Fibroblast of skin of left biceps (primary cell): ENCODE measurements at places on chromosomes 13 and 19.

DNA sequence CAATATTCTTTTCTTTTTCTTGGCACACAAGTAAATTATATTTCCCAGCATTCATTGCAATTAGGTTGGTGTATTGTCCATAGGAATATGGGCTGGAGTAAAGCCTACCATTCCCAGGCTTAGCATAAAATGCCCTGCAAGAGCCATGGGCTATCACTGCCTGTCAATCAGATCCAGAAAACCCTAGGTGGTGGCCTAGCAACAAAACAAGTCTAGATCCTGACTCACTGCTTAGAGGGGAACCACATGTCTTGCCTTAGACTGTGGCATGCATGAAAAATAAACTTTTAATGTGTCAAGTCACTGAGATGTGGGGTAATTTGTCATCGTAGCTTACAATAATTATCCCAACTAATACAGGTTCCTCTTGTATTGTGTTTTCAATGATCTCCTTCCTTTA, 16.2 kb downstream of the SOX21 start:
- DNase-seq: no peak

DNA sequence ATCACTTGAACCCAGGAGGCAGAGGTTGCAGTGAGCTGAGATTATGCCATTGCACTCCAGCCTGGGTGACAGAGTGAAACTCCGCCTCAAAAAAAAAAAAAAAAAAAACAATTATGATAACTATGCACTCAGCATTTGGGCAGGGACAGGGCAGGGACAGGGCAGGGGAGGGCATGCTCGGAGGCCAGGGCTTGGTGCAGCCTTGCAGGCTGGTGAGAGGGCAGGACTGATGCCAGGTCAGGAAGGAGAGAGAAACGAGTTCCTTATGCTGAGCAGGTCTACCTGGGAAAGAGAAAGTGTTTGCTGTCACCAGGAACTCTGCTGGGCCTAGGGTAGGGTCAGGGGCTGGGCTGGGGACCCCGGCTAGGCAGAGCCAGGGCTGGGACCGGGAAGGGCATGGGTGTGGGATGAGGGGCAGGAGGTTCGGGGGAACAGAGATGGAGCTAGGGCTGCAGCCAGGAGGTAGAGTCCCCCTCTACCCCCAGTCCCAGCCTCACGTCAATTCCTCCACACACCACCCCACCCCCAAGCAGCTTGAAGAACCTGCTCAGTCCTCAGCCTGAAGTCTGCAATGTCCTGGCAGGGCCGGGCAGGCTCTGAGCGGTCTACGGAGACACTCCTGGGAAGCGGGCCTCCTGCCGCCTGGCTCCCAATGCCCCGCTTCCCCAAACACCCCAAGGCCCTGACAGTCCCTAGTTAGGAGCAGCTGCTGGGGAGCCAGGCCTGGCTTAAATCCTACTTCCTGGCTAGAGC, 2.8 kb downstream of the FXYD3 start:
- no peak for DNase-seq

- DNase-seq: no peak
Observed at GRCh38 chr13:52001120-52001731, 10.0 kb downstream of the ATP7B start.

GRCh38 chr19:1151917-1152587, 22.0 kb downstream of the SBNO2 start:
- no peak for DNase-seq

GRCh38 chr19:54462655-54463530, 685 bp downstream of the LENG9 start:
- DNase-seq: peak; percentile 47

DNA sequence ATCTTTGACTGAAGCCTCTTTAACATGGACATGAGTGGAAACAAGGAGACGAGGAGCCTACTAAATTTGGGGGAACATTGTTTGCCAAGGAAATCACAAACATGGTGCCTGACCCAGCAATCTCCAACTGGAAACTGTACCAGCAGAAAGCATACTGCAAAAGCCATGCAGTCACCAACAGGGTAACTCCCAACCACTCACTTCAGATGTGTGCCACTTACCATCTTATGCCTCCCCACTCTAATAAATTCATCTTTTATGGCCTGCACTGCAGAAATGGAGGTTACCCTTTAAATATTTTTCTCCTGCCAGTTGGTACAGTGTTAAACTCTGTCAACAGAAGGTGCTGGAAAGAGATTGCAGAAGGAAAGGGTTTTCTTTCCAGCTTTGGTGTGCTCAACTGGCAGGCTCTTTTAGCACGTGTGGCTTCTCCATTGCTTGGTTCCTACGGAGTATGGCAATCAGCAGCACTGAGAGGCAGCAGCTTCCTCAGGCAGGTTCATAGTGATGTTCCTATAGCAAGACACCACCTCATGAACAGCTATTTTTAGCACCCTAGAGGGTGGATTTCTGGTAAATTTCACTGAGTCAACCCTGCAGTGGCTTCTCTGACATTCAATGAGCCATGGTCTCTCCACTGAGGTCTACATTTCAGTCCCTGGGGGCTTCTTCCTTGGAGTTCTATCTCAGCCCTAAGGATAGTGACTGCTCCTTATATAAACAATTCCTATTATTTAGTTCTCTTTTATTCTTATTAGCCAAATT, 21.4 kb downstream of the MIR17HG start:
- DNase-seq: no peak

DNA sequence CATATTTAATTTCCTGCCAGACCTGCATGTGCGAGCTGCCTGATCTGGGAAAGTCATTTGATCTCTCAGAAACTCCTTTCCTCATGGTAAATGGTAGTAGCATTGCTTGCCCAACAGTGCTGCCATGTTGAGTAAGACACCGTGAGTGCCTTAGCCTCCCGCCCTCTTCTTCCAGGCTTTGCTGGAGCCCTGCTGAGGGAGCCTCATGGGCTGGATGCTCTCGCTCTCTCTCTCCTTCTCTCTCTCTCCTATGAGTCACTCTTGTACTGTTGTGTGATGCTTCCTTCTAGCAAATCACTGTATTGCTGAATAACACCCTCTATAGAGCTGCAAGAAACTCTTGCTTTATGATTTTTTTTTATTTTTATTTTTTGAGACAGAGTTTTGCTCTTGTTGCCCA, 365.5 kb downstream of the UQCRFS1 start:
- no peak for DNase-seq

DNA sequence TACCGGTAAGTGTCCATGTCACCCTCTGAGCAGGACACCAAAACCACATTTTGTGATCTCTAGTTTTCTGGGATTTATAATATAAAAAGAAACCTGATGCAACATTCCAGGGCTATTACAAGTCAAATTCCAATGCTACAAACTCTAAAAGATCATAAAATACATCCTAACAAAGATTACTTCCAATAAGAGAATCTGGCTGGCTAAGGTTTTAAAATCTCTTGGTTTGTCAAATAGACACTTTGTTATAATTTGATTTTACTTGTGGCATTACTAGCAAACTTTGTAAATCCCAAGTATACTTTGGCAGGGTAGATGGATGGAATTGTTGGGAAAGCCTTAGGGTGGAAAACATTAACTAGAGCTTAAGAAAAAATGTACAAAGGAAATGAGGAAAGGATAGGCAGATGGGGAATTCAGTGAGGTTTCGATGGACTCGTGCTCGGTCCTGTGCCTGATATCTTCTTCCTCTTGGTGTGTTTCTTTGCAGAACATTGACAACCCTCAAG, 74.0 kb upstream of the POMP start:
- DNase-seq: peak; percentile 53

DNA sequence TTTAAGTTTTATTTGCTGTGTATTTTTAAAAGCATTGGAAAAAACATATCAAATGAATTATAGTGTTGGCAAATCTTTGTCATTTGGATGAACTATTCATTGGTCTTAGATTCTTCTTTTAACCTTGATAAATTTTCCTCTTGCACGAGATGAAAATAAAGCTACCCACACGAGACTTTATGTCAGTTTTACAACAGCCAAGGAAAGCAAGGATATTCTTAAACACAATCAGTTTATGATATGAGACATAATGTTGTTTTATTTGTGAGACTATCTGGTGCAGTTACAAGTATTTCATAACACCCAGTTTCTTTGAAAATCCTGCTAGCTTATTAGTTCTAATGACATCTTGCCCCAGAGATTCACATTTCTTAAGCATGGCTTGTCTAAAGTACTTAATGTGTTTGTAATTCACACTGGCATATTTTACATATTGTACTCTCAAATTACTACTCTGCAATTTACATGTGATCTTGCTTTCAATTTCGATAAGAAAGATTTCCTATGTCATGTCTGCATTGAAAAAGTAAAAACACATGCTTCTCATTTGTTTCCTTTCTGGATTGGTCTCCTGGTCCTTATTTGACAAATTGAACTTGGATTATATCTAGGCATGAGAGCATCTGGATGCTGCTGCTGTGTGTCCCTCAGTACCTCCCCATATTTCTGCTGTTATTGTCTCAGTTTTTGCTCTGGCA, 955.5 kb upstream of the PCDH9 start:
- DNase-seq: peak; percentile 5

GRCh38 chr19:45331411-45331810, 8.7 kb upstream of the CKM start:
- no peak for DNase-seq

DNA sequence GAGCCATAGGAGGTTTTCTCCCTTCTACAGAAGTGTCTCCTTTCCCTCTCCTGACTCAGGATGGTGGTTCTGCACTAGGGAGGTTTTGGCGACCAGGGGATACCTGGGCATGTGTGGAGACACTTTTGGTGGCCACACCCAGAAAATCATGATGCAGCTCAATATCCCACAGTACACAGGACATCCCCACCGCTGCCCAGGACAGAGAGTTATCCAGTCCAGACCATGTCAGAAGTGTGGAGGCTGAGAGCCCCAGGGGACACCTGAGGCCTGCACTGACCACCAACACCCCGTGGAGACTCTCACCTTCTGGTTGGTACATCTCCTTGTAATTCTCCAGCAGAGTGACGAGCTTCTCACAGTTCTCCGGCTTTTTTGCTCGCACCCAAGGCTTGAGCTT, 16.6 kb downstream of the PEG3 start:
- DNase-seq: no peak

- no peak for DNase-seq
Observed at GRCh38 chr13:114124921-114125320, 7.5 kb downstream of the RASA3 start.

DNA sequence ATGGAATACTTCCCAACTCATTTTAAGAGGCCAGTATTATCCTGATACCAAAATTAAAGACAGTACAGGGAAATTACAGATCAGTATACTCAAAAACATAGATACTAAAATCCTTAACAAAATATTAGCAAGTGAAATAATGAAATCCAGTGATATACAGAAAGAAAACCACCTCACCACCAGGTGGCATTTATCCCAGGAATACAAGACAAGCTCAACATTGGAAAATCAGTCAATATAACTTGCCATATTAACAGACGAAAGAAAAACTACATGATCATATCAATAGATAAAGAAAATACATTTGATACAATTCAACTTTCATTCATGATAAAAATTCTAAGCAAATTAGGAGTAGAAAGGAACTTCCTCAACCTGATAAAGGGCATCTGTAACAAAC, 6.7 kb upstream of the GNA15 start:
- peak; percentile 24 for DNase-seq

DNA sequence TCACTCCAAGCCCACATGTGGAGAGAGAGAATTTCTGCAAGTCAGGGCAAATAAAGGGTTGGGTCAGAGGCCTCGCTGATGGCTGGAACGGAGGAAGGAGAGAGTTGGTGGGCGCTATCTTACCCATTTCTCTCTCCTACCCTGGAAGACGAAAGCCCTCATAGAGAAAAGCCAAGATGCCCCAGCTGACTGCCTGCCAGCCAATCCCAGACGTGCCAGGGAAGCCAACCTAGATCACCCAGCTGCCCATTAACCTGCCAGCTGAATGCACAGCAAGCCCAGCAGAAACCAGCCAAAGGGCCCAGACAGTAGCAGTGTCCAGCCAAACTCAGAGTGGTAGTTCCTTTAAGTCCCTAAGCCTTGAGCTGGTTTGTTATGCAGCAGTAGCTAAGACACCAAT, 167.0 kb upstream of the ZNF507 start:
- no peak for DNase-seq

DNA sequence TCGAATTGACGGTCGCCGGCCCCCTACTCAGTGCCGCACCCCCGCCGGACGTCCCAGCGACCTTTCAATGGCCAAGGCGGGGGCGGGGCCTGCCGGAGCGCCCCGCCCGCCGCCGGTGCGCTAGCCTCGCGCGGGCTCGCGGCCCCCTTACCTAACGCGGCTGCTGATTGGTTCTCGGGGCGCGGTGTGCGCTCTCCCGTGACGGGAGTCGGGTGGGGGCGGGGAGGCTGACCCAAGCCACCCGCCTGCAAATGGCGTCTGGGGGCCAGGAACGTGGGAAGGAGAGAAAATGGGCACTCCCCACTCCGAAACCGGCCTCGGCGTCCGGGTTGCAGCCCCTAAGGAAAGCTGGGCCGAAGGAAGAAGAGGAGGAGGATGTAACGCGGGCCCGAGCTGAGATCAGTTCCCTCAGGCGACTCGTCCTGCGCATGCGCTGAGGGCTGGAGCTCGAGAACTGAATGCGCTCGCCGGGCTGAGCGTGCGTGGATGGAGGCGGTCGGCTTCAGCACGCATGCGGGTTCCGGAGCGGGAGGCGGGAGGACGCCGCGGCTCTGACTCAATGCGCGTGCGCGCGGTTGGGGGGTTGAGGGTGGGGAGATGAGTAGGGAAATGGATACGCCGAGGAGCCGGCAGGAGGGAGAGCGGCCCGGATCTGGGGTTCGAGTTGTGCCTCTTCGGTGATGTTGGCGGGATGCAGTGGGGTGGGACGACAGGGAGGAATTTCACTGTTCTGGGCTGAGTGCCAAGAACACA, at the start of gene SMG9:
TSS of gene SMG9 (minus strand) at position 460 of the 753 bp plus-strand sequence. CDS start 4,221 bp downstream, outside the sequence.
- peak; percentile 96 for DNase-seq

DNA sequence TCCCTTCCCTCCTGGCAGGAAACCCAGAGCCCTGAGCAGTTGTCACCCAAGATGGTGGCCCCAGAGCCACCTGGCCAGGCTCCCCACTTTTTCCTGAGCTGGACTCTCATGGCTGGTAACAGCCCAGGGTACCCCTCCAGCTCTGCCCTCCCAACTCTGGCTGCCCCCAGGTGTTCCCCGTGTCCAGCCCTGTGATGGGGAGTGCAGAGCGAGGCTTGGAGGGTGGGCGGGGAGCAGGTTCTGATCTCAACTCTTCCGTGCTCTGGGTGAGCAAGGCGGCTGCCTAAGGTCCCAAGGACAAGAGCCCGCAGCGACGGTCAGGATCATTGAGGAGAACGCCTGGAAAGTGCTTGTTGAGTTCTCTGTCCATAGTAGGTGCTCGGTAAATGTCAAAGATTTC, 54.7 kb upstream of the GAS6 start:
- DNase-seq: no peak

GRCh38 chr13:71054358-71054757, 812.6 kb downstream of the DACH1 start:
- DNase-seq: no peak
